ENCODE measurements at places on chromosomes 3 and 15.
A peak's percentile ranks its signal among the peaks of the same experiment; 100 is the strongest.

- no peak for DNase-seq
Observed at GRCh38 chr15:50905055-50905454, 3.4 kb upstream of the AP4E1 start.

GRCh38 chr3:59180006-59180405 is 130.2 kb upstream of the CFAP20DC start:
- no peak for DNase-seq

DNA sequence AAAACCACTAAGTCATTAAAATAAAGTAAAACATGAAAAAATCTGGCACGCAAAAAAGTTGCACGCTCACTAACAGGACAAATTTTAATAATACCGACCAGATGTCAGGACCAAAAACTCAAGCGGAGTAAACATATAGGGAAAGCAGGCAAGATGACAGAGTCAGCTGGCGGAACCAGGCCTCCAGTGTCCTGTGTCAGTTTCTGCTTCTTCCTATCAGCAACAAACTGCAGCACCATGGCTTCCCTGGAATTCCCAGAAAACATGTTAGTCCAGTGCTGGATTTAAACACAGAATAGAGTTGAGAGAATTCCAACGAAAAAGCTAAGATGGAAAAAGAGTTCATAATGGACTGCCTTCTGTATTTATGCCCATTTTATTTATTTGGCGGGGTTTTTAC is 169.1 kb upstream of the ARHGEF26 start:
- no peak for DNase-seq

- no peak for DNase-seq
Observed at GRCh38 chr3:13492048-13492447, 11.9 kb downstream of the HDAC11 start.

- no peak for DNase-seq
Observed at GRCh38 chr15:76338486-76339304, 2.1 kb downstream of the ISL2 start.

DNA sequence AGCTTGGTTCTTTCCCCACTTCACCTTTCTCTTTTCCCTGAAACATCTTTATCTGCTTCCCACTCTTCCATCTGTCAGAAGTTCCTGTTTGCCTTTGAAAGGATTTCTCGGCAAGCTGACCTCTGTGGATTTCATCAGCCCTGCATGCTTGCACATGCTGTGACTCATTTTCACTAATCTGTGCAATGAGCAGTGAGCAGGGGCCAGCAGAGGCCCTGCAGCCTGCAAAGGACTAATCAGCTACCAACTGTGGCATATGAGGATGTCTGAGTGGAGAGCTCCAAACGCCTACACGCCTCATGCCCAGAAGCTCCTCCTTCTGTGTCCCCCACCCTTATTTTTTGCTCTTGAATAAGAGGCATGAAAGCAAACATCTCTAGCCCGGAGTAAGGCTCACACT is 333.0 kb upstream of the SEMA6D start:
- peak; percentile 18 for DNase-seq

- DNase-seq, result peak; percentile 93
Observed at GRCh38 chr3:177781686-177782161, 584.4 kb upstream of the TBL1XR1 start.

DNA sequence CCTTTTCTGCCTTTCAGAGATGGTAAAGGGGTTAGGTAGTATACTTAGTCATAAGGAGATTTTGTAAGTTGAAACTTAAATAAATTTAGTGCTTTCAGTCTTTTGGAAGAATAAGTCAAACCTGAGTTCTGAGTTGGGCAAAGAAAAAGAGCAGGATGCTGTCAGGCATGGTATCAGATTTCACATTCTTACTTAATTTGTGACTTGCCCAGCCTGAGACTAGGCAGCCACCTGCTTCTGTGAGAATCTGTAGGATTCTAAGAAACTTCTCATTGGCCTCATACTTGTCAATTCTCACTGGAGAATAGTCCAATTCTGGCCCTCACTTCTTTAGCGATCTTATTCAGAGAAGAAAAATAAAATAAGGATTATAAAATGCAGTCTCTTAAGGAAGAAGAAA is 577.5 kb downstream of the DIPK2A start:
- no peak for DNase-seq

DNA sequence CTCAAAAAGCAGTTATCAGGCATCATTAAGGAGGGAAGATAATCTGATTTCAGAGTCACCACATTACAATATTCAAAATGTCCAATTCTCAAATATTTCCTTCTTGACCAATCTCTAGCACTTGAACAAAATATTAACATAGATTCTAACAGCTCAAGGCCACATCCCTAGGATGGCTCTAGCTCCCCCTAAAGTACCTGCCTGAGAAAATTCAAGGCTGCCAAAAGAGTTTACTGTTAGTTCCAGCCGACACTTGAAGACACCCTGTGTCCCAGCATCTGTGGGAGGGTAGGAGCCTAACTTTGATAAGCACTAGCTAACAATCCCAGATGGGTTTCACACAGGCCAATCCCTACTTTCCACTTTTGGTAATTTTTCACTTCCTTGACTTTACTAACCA is 10.4 kb downstream of the NSMCE3 start:
- no peak for DNase-seq

DNA sequence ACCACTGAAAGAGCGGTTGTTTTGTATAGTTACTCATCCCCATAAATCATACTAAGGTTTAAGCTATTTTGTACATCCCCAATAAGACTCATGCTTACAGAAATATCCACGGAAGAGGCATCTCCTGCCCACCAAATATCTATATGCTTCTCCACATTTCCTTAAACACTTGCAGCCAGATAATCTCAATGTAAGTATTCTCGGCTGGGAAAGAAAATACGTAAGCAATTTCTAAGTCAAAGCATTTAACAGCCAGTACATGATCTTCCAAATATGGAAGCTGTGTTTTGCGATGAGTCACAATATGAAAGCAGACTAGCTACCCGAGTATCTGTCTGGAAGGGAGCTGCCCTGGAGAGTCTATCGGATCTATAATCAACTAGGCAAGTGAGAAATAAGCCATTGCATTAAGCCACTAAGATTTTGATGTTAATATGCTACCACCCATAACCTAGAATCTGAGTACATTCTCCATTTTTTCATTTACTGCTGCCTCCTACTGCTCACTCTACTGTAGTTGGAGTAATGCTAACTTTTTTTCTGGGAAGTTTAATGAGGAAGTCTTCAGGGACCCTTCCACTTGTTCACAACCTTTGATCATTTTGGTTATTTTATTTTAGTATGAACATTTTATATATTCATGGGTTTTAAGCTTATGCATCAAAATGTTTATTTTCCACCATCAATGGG is 26.9 kb upstream of the ZMAT3 start:
- no peak for DNase-seq

- no peak for DNase-seq
Observed at GRCh38 chr3:15305359-15305844, 27.0 kb downstream of the SH3BP5 start.

DNA sequence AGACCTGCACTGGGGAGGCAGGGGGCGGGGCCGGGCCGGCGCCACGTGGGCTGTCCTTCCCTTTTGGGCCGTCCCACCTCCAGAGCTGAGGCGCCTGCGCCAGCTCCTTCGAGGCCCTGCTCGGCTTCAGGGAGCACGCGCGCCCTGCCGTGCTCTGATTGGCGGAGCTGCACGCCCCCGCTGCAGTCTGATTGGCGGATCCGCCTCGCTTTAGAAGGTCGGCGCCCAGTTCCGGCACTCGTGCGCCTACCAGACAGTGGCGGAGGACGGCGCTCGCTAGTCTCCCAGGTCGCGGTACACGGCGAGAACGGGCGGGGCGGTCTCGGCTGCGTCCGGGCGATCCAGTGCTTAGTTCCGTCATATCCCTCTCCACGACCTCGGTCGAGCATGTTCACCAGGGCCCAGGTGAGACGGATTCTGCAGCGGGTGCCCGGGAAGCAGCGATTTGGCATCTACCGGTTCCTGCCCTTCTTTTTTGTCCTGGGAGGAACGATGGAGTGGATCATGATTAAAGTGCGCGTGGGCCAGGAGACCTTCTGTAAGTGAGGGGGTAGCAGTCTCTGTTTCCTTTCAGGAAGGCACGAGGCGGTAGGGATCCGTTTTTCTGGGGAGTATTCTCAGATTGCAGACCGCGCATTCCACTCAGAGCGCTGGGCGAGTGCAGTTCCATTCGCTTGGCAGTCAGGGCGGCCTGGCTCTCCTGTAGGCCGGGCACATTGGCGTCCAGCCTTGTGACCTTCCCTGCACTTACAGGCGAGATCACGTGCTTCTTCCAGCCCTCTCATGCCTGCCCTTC is at the start of gene UQCC5:
Gene UQCC5 (plus strand): TSS at position 237 of the 796 bp plus-strand sequence. CDS start 151 bp downstream, at position 388.
- DNase-seq, result peak; percentile 98
